Osteoblast (primary cell): ENCODE measurements at places on chromosomes 6 and 20.

DNA sequence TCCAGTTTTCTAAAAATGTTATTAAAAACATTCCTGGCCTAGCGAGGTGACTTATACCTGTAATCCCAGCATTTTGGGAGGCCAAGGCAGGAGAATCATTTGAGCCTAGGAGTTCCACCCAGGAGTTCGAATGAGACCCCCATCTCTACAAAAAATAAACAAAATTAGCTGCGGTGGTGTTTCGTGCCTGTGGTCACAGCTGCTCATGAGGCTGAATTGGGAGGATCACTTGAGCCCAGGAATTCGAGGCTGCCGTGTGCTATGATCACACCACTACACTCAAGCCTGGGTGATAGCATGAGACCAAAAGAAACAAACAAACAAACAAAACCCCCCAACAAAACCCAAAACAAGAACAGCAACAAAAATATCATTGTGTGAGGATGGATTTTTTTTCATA, 19.8 kb upstream of the POLR1H start:
- no peaks in the 10 kb centered on the region for H3K27me3 ChIP-seq
- H3K4me1 ChIP-seq: peaks cover 6% of the 10 kb centered on the region
- H3K27ac ChIP-seq: no peak overlapping the region
- no peaks in the 10 kb centered on the region for H3K36me3 ChIP-seq

- peaks cover 10% of the 10 kb centered on the region for H3K4me1 ChIP-seq
- no peak overlapping the region for H3K4me3 ChIP-seq
- DNase-seq: no peak
- H3K27ac ChIP-seq: peak overlapping the region; percentile 42
- peaks cover 24% of the 10 kb centered on the region for H3K27me3 ChIP-seq
Measured at GRCh38 chr20:25000268-25000801, 7.8 kb upstream of the APMAP start.

DNA sequence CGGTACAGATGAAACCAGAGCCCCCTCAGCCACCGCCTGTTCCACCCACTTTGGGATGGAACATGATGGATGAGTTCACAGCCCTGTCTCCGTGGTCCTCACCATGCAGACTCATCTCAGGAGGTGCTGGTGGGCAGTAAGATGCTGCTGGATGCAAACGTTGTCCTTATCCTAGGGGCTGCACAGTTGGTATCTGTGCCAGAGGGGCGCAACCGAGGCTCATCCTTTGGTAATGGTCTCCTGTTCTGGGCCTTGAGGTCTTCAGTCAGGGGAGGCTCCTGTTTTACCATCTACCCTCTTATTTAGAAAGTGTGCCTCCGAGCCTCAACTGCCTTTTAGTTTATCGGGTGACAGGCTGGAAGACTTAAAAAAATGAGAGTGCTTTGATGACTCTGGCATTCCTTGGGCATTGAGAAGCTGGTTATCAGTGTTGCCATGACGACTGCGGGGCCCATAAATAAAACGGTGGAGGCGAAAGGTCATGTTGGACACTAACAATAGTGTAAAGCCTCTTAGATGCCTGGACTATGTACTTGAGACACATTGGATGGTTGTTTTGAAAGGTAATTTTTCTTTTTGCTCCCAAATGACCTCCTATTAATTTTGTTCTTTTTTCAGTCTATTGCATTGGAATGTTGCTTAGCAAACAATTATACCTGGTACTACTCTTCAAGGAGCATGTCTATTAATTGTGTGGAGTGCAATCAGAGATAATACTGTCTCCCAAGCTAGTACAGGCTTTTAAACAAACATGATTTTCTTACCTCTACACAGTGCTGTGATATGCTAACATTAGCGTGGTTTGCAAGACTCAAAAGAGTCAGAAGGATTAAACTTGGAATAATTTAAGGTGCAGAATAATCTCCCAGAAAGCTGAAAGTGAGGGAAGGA, 74.2 kb upstream of the DSP start:
- H3K27me3 ChIP-seq: no peaks in the 10 kb centered on the region
- H3K27ac ChIP-seq: peak overlapping the region; percentile 69
- no peak overlapping the region for H3K4me3 ChIP-seq
- no peak for DNase-seq

DNA sequence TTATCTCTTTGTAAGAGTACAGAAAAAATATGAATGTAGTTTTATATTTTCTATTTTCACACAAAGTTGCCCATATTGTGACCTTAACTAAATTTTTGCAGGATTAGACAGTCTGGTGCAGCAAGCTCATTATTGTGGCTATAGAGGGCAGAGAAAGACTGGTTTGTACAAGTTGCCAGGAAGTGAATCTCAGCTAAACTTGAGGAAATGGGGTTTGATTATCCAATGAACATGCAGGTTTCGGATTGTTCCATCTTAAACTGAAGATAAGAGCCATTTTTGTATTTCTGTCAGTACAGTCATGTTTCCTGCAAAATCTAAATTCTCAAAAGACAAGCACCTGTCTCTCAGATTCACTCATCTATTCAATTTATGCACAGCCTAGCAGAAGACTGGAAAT, 390.9 kb downstream of the MMUT start:
- H3K4me1 ChIP-seq: no peaks in the 10 kb centered on the region
- no peak overlapping the region for H3K4me3 ChIP-seq
- H3K36me3 ChIP-seq: no peaks in the 10 kb centered on the region
- no peaks in the 10 kb centered on the region for H3K27me3 ChIP-seq
